Glutamatergic neuron (in vitro differentiated cells): ENCODE measurements at places on chromosomes 11 and 22. TPM values are rescaled to one million over a fixed set of nuclear protein-coding genes. Genes with fewer than 3 reads are reported as not detected.

APOL6 gene
- not detected for total RNA-seq

OR8K1 gene
- not detected for total RNA-seq

NLRP14 gene
- total RNA-seq = not detected

LARGE2 gene
- total RNA-seq = 3.0 TPM

POLDIP3 gene
- 52.8 TPM for total RNA-seq
